ENCODE measurements at places on chromosomes 7 and 10.

- DNase-seq = no peak
These were observed 14.3 kb upstream of the ZMIZ1 start for GRCh38 chr10:79054203-79055099.

- DNase-seq = no peak
These were observed 1227.5 kb upstream of the C7orf33 start for GRCh38 chr7:147363101-147363500.

- no peak for DNase-seq
These were observed 808.7 kb upstream of the AUTS2 start for GRCh38 chr7:68789597-68789996.

DNA sequence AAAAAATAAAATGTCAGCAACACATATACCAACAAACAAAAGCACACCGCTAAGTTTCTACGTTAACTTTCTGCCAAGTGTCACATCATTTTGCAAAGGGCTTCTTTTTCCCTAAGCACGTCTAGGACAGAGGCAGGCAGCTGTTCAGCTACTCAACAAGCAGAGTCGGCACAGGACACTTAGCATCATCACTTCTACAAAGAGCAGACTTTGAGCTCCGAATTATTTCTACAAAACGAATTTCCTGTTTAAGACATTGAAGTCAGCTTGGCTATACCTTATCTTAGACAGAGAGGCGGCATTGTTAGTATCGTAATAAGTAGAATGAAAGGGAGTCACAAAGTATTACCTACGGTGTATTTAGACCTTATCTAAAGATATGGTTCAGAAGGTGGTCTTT lies 110.1 kb downstream of the SVIL start:
- no peak for DNase-seq

DNA sequence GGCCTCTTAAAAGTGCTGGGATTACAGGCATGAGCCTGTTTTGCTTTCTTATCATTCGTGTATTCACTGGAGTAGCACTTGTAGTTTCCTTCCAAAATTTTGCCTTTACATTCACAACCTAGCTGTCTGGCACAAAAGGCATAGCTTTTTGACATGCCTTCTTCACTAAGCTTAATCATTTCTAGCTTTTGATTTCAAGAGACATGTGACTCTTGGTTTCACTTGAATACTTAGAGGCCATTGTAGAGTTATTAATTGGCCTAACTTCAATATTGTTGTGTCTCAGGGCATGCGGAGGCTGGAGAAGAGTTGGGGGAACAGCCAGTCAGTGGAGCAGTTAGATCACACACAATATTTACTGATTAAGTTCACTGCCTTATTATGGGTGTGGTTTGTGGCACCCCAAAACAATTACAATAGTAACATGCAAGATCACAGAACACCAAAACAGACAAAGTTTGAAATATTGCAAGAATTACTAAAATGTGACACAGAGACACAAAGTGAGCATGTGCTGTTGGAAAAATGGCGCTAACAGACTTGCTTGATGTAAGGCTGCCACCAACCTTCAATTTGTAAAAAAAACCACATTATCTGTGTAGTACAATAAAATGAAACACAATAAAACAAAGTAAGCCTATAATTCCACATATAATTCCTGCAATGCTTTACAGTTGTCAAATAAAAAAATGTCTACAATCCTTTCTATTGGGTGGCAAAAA lies 43.1 kb downstream of the BRAF start:
- no peak for DNase-seq

DNA sequence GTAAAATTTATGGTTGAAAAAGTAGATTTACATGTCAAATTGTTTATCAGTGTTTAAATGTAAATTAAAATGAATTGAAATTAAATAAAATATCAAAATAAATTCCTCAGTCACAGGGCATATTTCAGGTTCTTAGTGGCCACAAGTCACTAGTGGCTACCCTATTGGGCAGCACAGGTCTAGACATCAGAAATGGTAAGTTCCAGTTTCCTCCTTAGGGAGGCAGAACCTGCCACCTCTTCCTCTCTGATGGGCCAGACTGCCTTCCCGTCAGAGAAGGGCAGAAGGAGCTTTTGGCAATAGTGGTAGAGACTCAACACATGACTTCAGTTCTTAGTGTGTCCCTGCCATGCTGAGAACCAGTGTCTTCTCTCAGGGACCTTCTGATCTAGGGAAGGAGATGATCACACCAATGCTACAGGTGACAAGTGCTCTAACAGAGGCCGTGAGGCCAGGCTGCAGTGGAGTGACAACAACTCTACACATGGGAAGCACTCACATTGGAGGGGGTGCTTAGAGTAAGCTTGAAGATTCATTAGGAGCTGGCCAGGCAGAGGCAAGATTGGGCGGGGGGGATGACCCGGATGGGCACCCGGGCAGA lies 14.4 kb upstream of the PCBD1 start:
- no peak for DNase-seq

GRCh38 chr7:92778972-92779371 lies 57.4 kb downstream of the CDK6 start:
- DNase-seq = no peak

Data from stimulated activated naive B cell treated with anti-CD40 and anti-IgM and Interleukin-4, amounts not matched to agents 10 μg/mL and 1 μg/mL and 100 μg/mL, for 72 hours (primary cell).